ENCODE measurements at places on chromosomes 11 and 22. TPM values are rescaled to one million over a fixed set of nuclear protein-coding genes. Genes with fewer than 3 reads are reported as not detected.
A peak's percentile ranks its signal among the peaks of the same experiment; 100 is the strongest.

DNA sequence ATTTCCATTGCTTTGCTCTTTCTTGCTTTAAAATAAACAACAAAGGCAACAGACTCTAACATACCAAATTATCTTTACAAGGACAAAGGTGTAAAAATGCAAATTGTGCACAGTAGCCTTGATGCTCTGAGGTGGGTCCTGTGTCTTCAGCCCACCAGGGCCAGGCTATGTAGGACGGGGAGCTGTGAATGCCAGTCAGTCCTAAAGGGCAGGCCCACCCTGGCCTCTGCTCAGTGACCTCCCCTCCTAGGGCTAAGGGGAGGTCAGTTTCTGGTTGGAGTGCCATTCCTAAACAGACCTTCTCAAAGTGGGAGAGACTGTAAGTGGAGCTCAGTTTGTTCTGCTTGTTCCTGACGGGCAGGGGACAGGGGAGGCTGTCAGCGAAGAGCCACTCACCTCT, 78.0 kb upstream of the SUSD2 start:
- no peak for DNase-seq

- DNase-seq: no peak
These were observed 91.1 kb downstream of the PICALM start for GRCh38 chr11:85977751-85978160.

- no peak for DNase-seq
These were observed 205.0 kb downstream of the NELL1 start for GRCh38 chr11:20874358-20874757.

GRCh38 chr22:49929211-49929979, 11.0 kb downstream of the CRELD2 start:
- no peak for DNase-seq

GRCh38 chr11:85628771-85629341, 463 bp downstream of the TMEM126B start:
- no peak for DNase-seq

DNA sequence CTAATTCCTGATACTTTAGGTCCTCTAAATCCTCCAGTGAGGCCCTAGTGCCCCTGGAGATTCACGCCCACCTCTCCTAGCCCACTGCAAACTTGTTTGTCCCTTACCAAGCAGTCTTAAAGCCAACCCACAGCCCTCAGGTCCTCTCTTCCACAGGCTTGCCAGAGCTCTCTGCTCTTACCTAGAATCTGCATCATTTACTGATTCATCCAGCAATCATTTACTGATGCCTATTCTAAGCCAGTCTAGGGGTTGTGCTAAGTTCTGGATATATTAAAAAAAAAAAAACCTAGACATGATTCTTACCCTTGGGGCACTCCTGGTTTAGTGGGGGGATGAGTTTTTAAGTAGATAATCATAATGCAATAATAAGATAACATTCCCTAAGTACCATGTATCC, 43.0 kb upstream of the PLET1 start:
- no peak for DNase-seq

- no peak for DNase-seq
These were observed 13.0 kb upstream of the OPCML start for GRCh38 chr11:133545199-133545803.

- no peak for DNase-seq
These were observed 1.0 kb downstream of the C11orf96 start for GRCh38 chr11:43943372-43943930.

DNA sequence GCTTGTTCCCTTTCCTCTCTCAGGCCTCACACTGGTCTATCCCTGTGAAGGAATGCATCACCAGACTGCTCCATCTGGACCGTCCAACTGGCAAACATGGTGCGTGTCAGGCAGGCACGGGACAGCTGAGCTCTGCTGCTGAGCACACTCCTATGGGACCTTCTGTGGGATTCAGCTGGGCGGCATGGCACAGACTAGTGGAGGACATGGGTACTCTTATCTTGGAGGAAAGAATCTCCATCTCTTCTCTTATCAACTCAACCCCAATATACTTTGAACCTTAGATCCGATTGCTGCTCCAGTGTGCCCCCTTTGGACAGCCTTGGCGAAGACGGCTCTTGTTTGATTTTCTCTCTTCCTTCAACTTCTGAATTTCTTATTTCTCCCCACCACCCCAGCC, 593.6 kb downstream of the ETS1 start:
- DNase-seq: no peak

DNA sequence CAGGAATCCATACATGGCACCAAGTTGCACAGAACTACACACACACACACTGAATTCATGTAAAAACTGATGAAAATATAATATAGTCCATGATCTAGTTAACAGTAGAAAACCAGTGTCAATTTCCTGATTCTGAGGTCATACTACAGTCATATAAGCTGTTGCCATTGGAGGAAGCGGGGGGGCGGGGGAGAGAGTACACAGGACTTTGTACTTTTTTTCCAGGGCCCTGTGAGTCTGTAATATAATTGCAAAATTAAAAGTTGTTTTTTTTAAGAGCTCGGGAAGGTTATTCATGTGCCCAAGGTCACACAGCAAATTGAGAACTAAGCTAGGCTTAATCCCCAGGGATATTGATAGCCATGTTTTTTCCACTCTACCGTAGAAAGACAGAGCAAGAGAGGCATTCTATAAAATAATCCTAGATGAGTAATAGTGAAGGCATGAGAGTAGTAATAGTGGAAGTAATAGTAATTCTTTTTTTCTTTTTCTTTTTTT, 312.3 kb downstream of the MN1 start:
- DNase-seq: no peak

Gene P4HA3
- 0.80 TPM for total RNA-seq

DNA sequence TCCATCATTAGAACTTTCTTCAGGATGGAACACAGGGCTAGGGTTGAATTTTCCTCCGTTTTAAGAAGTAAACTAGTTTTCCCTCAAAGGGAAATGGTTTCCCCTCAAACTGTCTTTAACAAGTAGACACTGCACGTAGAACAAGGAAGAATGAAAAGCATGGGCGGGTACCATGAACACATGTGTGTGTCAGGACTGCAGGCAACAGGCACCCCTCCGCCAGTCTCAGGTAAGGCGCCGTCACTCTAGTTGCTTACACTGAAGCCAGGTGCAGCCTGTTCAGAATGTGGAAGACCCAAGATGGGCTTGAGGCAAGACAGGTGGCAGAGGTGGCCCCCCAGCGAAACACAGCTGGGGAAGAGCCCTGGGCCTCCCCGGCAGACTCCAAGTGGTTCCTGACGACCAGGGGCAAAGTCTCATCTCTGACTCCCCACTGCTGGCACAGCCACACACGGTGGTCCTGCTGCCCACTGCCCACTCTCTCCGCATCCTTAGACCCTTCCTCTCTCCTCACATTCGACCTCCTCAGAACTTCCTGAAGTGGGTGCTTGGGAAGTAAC, 25.4 kb upstream of the MOB2 start:
- DNase-seq: no peak

- no peak for DNase-seq
These were observed 95.2 kb upstream of the PDGFD start for GRCh38 chr11:104259121-104259610.

DNA sequence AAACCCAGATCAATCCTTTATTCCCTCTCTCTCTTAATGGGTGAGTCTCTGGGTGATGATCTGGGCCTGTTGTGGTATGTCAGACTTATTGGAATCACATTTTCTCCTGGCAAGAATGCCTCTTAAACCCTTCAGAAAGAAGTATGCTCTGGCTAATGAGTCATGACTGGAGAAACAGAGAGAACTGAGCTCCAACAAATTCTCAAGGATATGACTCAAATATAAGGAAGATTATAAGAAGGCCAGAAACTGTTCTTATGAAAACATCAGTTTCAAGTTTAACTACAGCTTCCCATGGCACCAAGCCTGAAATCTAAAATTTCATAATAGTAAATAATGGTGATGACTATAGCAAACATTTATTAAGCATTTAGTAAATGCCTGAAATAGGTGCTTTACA, 83.9 kb downstream of the OR5AK2 start:
- DNase-seq: no peak

Gene USP28
- 31.5 TPM for total RNA-seq

DNA sequence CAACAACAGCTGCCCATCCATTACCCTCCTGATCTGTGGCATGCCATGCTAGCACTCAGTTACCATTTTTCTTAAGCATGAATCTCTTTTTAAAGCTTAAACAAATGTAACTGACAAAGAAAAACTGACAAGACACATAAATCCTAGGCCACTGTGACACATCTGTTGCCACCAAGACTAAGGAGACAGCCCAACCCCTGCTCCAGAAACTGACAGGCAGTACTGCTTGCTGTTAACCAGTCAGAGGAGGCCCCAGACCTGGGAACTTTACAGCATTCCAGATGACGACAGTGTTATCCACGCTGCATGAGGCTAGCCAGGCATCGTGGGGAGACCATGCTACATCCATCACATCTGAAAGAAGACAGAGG, 33.8 kb downstream of the HIRA start:
- DNase-seq: no peak

Gene ZNRF3
- total RNA-seq: 38.5 TPM

DNA sequence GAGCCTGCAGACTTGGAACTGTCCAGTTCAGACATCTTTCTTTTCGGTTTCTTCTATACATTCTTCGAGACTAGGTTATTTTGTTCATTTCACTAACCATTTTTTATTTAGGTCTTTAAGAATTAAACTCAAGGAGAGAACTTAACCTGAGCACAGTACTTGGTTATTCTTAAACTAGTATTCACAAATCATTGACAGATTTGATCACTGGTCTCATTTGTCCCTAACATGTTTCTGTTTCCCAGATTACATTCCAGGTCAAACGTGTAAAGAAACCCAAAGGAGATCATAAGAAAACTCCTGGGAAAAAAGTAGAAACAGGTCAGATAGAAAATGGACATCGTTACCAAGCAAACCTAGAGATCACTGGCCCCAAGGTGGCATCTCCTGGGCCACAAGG, 85.1 kb downstream of the TTC17 start:
- DNase-seq: no peak

Gene GAB4
- not detected for total RNA-seq

GRCh38 chr11:29127461-29127860, 889.4 kb downstream of the KCNA4 start:
- no peak for DNase-seq

DNA sequence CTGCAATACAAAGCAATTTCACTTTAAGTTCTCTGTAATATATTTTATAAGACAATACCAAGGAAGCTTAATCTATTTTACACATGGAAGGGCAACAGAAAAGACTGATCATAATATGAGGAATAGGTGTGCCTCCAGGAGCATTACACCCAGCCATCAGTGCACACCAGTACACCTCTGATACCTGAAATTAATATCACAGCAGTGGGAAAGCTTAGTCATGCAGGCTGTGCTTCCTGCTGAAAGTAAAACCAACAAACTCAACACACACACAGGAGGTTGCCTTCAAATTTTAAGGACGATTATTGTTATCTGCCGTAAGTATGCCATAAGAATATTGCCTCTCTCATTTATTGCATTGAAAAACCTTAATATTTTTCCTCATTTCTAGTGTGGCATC, 1119.1 kb upstream of the TENM4 start:
- DNase-seq: no peak

Gene KREMEN1
- 19.3 TPM for total RNA-seq

Gene IFTAP
- total RNA-seq: 38.1 TPM

DNA sequence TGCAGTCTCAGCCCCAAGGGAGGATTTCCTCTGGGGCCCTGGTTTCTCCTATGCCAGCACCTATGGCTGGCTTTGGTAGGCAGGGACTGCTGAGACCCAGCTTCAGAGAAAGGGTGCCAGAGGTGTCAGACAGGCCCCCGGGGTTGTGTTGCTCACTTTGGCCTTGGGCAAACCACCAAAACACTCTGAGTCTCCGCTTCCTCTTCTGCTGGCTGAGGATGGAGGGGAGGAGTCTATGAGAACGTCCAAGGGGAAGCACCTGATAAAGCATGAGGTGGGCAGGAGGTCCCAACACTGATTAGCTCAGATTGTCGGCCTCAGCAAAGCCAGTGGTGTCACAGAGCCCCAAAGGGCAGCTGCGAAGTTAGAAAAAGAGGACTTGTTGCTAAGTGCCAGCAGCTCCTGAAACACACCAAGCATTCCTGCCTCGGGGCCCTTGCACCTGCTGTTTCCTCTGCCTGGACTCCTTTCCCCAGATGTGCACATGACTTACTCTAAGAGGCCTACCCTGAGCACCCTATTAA, 10.5 kb downstream of the SMTNL1 start:
- DNase-seq: no peak

- DNase-seq: peak; percentile 68
These were observed 12.9 kb upstream of the MUC6 start for GRCh38 chr11:1049431-1049891.

DNA sequence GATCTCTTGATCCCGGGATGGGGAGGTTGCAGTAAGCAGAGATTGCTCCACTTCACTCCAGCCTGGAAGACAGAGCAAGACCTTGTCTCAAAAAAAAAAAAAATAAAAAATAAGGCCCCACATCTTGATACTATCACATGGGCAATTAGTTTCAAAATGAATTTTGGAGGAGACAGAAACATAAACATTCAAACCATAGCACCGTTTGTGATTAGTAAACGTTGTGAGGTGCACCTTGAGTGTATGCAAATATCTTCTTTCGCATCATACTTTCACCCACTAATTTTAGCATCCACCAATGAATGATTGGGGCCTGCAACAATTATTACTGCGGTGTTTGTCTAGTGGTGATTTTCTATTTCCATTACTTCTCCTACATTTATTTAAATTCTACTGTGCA, 11.0 kb upstream of the SPDYC start:
- DNase-seq: no peak

Gene LRRC32
- 37.3 TPM for total RNA-seq

GRCh38 chr11:109046284-109046992, 375.6 kb upstream of the C11orf87 start:
- DNase-seq: no peak

GRCh38 chr11:35525501-35526175, at the start of gene PAMR1:
Gene PAMR1 (minus strand): TSS chr11:35525616. CDS start chr11:35525585, 31 bp downstream.
- DNase-seq: peak; percentile 28

Gene HORMAD2
- not detected for total RNA-seq

Gene MUC2
- 0.11 TPM for total RNA-seq

Measured in prostate gland (tissue), 2 donors.